ENCODE measurements at places on chromosomes 3 and 15.

- no peak for DNase-seq
These were observed 428.3 kb downstream of the CNTN4 start for GRCh38 chr3:2526926-2527325.

- no peak for DNase-seq
These were observed 67.2 kb downstream of the EFHB start for GRCh38 chr3:19866751-19867347.

- DNase-seq, result no peak
These were observed 5.0 kb upstream of the LRRFIP2 start for GRCh38 chr3:37179144-37179967.

GRCh38 chr15:42082823-42083604 is 11.3 kb downstream of the PLA2G4D start:
- DNase-seq, result no peak

- no peak for DNase-seq
These were observed 114.1 kb upstream of the CDIN1 start for GRCh38 chr15:36465304-36465703.

DNA sequence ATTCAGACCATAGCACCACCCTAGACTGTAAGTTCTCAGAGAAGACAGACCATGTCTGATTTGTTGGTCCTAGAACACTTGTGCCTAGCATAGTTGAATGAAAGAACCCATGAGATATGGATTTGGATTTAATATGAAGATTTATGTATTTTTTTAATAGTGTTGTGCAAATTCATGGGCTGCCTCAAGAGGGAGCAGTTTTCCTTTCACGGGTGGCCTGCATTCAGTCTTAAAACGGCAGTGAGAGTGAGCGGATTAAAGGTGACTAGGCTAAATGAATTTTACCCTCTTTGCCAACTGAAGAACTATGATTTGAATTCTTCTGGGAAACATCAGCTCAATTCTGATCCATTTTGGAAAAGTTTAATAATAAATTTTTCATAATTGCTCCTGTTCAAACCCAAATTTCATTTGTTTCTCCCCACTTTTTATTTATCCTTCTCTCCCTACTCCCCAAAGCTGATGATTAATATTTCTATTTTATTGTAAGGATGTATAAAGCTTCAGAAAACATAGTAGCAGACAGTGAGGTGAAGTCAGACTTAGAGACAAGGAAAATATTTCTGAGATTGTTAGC is 67.3 kb downstream of the MORC1 start:
- DNase-seq, result no peak

DNA sequence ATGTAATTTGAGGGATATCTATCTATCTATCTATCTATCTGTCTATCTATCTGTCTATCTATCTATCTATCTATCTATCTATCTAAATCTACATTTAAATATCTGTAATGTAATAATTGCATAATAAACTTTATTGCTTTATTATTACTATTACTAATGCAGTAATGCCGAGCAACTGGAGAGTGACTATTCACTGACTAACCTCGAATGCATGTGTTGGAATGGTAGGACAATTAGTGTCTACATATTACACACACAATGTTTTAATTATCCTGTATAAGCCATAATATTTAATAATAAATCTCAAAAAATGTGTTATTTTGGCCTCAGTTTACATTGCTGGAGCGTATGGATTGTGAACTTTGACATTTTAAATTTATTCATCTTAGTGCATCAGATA is 25.2 kb upstream of the CNTN3 start:
- no peak for DNase-seq

DNA sequence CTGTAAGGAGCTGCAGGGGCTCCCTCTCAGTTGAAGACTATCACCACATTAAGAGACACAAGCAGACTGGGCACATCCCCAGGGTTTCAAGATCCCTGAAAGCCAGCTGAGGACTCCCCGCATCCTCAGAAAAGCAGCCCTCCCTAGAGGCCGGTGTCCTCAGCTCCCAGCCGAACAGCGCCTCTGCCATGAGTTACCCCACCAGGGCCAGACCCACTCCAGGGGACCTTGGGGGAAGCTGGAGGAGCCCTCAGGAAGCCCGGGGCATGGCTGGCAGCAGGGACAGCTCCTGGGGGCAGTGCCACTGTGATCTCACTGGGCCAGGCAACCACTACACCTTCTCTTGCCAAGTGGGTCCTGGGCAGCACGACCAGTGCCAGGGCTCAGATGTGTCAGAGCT is 8.1 kb downstream of the KLF15 start:
- DNase-seq, result no peak

- DNase-seq, result no peak
These were observed 5.9 kb upstream of the RBPMS2 start for GRCh38 chr15:64781299-64781698.

- DNase-seq, result no peak
These were observed 26.9 kb downstream of the BFSP2 start for GRCh38 chr3:133426721-133427120.

DNA sequence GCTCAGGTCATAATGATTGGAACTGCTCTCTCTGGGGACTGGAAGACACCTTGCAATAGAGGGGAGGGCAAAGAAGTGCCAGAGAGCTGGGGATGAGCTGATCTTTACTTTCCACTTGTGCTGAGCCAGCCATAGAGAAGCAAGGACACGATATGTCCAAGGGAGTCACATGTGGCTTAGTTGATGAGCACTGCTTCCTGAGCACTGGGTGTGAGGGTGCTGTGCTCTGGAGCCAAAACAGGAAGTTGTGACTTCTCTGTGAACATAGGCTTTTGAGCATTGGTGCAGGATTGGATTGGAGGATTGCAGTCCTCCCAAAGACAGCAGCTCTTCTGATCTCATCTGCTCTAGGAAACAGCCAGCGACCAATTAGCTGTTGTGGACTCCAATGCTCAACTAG is 6.7 kb downstream of the PARP14 start:
- DNase-seq, result no peak

DNA sequence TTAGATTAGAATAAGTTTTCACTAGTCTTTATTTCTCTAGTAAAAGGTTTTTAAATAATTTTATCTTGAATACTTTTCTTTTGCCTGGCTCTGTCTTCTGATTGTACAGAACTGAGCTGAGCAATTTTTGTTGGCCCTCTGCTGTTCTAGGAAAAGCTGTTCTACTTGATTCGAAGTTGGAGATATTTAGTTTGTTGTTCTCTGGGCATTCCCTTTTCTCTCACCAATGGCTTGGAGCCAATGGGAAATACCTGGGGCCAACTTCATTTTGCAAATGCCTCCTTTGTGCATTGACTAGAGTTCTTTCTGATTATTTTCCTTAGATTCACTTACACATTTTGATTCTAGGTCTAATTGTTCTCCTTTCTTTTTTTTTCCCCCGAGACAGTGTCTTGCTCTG is 16.5 kb downstream of the ABHD5 start:
- no peak for DNase-seq

DNA sequence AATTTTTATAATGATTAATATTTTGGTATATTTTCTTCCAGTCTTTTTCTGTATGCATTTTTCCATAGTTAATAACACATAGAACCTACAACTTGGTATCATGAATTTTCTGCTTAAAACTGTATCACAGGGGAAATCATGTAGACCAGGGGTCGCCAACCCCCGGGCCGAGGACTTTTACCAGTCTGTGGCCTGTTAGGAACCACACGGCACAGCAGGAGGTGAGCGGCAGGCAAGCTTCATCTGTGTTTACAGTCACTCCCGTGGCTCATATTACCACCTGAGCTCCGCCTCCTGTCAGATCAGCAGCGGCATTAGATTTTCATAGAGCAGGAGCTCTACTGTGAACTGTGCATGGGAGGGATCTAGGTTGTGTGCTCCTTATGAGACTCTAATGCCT is 54.7 kb downstream of the RPL22L1 start:
- no peak for DNase-seq

- no peak for DNase-seq
These were observed 3.2 kb upstream of the GBE1 start for GRCh38 chr3:81764665-81765064.

GRCh38 chr3:117600666-117601065 is 891.1 kb downstream of the TUSC7 start:
- DNase-seq, result no peak

- no peak for DNase-seq
These were observed 27.3 kb downstream of the DUSP7 start for GRCh38 chr3:52029053-52029452.

DNA sequence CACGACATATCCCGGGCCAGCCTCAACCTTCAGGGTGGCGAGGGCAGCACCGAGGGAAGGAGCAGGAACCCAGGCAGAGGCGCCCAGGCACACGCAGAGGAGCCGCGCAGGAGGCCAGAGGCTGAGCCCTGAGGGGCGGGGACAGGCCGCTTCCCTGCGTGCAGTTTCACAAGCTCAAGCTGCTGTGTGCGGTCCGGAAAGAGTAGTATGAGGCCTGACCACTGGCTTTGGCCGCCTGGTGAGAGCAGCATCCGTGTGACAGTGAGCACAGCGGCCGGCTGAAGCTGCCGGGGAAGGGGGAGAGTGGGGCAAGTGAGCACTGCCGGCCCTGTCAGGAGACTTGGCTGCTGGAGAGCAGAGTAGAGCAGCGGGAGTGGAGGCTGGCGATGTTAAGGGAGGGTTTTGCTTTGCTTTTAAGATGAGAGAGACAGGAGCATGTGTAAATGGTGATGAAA is 8.7 kb downstream of the ZDHHC19 start:
- DNase-seq, result no peak

DNA sequence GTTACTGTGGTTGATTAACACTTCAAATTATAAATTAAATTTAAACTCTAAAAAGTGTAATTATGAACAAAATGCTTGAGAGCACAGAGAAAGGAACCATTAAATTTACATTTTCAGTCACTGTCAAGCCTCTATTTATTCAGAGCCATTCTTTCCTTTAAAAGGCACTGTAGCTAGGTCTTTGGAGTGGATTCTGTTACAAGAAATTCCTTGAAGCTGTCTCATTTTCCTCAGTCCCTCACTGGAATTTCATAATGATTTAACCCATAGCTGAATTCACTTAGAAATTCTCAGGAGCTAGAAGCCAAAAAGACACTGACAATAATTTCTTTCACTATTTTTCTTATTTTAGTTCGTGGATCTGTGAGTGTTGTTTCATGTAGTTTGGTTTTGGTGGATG is 81.2 kb upstream of the TCF12 start:
- no peak for DNase-seq

- no peak for DNase-seq
These were observed 77.4 kb downstream of the SNRK start for GRCh38 chr3:43363621-43364266.

DNA sequence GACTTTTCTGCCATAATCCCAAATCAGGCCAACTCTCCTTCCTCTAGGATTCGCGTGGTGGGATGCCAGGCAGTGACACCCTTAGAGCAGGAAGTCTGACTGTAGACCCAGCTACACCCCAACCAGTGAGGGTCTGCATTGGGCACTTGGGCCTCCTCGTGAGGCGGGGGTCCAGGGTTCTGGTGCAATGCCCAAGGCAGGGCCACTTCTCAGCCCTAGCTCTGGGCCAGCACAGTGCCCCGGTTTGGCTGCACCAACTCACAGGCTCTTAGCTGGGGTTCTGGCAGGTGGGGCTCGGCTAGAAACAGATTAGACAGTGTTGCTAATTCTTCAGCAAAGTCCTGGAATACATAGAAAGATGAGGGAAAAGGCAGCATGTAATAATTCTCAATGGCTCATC is 12.7 kb downstream of the CDAN1 start:
- DNase-seq, result no peak

DNA sequence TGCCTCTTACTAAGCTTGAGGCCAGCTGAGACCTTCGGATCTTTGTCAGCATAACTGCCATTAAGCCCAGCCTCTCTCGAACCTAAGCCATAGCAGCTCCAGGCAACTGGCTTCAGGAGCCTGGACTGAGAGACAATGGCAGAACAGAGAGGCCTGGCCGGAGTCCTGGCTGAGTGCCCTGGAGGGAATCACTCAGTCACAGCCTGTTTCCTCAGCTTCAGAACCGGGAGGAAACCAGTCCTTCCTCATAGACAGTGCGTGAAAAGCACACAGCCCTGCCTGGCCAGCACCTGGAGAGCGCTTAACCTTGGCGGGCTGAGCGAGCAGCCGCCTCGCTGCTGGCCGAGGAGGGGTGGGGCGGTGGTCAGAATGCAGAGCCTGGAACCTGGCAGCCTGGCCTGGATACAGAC is 21.6 kb downstream of the RNU5B-1 start:
- no peak for DNase-seq

DNA sequence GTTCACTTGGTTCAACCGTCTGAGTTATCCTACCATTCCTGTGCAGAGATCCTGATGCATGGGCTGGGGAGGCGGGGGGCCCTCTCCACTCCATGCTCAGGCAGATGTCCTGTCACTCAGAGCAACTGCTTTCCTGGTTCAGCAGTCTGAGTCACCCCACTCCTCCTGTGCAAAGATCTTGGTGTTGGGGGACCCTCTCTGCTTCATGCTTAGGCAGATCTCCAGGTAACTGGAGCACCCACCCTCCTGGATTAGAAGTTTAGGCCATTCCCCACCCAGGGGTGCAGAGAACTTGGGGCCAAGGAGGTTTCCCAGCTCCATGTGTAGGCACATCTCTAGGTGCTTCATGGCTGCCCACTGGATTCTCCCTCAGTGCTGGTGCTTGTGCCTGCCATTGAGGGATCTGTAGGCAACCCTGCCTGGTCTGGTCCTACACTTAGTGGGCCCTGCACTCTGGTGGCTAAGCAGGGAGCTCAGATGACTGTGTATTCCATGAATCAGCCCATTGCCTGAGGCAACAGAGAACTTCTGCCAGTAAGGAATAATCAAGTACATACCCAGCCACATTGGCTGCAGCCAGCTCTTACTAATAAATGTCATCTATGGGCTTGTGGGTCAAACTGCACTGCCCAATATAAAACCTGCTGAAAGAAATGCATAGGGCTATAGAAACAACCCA is 465.4 kb upstream of the THBS1 start:
- DNase-seq, result no peak

DNA sequence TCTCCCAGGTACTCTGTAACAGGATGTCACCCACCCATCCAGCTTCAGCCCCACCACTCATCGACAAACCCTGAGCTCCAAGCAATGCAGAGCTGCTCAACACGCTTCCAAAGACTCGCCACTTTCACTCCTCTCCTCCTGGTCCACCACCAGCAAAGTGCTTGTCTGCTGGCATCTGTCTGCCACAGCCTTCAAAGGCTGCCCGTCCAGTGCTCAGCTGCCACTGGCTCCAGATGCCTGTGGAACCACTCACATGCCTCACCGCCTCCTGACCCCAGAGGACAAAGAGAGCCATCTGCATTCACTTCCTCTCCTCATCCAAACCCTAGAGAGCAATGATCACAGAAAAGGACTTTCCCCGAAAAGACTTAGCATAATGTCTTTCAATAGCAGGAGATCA is 109.5 kb upstream of the OCA2 start:
- DNase-seq, result no peak

GRCh38 chr3:115052906-115053305 is 94.2 kb downstream of the ZBTB20 start:
- no peak for DNase-seq

DNA sequence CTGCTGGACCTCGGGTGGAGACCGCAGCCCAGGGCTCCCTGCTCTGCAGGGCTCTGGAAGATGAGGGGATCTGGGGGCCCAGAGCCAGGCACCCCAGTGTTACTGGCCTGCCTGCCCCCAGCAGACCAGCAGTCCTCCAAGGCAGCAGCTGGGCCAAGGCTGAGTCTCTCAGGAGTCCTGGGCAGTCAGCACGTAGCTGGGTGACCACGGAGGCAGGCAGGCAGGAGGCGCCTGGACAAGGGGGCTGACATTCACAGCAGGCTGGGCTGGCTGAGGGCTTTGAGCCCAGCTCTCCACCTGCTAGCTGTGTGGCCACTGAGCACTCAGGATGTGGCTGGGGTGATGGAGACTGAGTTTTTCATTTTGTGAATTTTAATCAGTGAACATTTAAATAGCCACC is 67.9 kb downstream of the IQSEC1 start:
- no peak for DNase-seq
